Breast epithelium (tissue), 4 donors: ENCODE measurements at places on chromosomes 1 and 21.

DNA sequence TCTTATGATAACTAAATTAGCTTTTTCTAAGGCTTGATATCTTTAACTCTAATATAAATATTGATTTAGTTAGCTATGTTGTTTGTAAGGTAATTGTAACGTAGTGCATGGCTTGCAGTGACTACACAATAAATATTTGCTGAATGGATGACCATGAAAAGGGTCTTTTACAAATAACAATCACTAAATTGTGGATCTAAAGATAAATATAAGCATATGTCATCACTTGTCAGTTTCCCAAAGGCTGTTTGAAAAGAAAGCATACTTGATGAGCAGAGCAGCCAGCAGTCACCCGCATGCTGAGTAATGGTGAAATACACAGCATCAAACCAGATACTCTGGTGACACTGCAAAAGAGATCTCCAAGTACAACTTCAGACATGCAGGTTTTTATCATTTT is 92.5 kb upstream of the FMN2 start:
- H3K4me1 ChIP-seq, result peaks cover 5% of the 10 kb centered on the region
- no peak overlapping the region for H3K4me3 ChIP-seq
- H3K27me3 ChIP-seq, result peaks cover 2% of the 10 kb centered on the region
- no peaks in the 10 kb centered on the region for H3K36me3 ChIP-seq
- H3K27ac ChIP-seq, result no peak overlapping the region

DNA sequence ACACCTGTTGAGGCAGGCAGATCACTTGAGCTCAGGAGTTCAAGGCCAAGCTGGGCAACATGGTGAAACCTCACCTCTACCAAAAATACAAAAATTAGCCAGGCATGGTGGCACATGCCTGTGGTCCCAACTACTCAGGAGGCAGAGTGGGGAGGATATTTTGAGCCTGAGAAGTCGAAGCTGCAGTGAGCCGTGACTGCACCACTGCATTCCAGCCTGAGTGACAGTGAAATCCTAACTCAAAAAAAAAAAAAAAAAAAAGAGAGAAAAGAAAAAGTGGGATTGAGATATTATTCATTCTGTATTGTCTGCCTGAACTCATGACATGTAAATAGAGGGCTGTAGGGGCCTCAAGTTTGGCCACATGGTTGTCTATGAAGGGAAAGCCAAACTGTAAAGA is 37.3 kb downstream of the WNT2B start:
- DNase-seq, result no peak
- no peaks in the 10 kb centered on the region for H3K36me3 ChIP-seq
- H3K4me3 ChIP-seq, result no peak overlapping the region
- H3K27ac ChIP-seq, result no peak overlapping the region
- no peaks in the 10 kb centered on the region for H3K4me1 ChIP-seq

- H3K27ac ChIP-seq, result peak overlapping the region; percentile 95
- H3K4me3 ChIP-seq, result peak overlapping the region; percentile 93
- no peaks in the 10 kb centered on the region for H3K36me3 ChIP-seq
- H3K4me1 ChIP-seq, result peaks cover 16% of the 10 kb centered on the region
- DNase-seq, result peak; percentile 37
- no peaks in the 10 kb centered on the region for H3K27me3 ChIP-seq
These were observed 841 bp downstream of the ADSS2 start for GRCh38 chr1:244450597-244451538.

- no peak for DNase-seq
- no peak overlapping the region for H3K4me3 ChIP-seq
- no peak overlapping the region for H3K27ac ChIP-seq
These were observed 421.8 kb downstream of the PTBP2 start for GRCh38 chr1:97143236-97143882.

DNA sequence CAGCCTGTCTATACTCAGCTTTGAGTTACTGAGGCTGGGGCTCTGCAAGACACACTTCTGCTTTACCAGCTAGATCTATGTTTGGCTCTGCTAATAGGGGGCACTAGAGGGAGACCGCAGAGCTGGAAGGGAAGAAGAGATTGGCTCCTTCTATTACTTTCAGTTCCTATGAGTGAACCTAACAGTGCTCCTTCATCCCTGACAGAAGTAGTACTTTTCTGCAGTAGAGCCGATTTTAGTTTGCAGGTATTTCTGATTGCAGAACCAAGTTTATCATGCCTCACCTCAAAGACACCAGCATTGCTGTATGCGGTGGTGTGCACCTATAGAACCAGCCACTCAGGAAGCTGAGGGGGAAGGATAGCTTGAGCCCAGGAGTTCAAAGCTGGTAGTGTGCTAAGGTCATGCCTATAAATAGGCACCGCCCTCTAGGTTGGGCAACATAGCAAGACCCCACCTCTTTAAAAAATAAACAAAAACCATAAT is 5.7 kb upstream of the ZDHHC18 start:
- no peak overlapping the region for H3K27ac ChIP-seq
- DNase-seq, result no peak
- no peak overlapping the region for H3K4me3 ChIP-seq
- no peaks in the 10 kb centered on the region for H3K27me3 ChIP-seq
- no peaks in the 10 kb centered on the region for H3K36me3 ChIP-seq

DNA sequence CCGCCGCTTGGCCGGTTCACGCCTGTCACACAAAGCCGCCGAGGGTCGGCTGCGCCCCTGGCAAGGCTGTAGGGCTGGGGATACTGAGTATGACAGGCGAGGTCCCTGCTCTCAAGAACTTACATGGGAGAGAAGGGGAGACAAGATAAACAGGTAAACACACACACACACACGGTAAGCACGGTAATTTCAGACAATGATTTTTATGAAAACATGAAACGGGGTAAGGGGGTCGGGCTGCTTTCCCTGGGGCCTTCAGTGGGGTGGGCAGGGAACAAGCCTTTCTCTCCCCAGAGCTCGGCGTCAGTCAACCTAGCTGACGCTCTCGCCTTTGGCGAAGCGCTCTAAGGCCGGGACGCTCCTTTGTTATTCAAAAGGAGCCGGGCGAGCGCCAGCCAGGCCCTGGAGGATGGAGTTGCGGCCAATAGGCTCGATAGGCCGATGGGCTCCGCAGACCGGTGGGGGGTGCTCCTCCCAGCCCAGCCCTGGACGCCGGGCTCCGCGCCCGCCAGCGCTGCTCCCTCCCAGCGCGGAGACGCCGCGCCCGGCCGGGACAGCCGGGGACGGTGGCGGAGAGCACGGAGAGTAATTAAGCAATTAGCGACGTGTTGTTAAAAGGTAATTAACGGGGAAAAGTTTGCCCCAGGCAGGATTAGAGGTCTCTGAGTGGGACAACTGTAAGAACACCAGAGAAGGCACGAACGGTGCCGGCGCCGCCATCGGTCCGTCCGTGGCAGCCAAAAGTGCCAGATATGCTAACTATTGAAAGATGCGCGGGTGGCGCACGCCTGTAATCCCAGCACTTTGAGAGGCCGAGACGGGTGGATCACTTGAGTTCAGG is 950 bp upstream of the INKA2 start:
- H3K27me3 ChIP-seq, result no peaks in the 10 kb centered on the region
- no peaks in the 10 kb centered on the region for H3K4me1 ChIP-seq
- no peaks in the 10 kb centered on the region for H3K36me3 ChIP-seq
- peak overlapping the region; percentile 54 for H3K4me3 ChIP-seq
- no peak for DNase-seq
- peak overlapping the region; percentile 95 for H3K27ac ChIP-seq

- no peak for DNase-seq
- no peak overlapping the region for H3K27ac ChIP-seq
- H3K27me3 ChIP-seq, result no peaks in the 10 kb centered on the region
- no peak overlapping the region for H3K4me3 ChIP-seq
- H3K36me3 ChIP-seq, result no peaks in the 10 kb centered on the region
These were observed 12.6 kb downstream of the FLG2 start for GRCh38 chr1:152347116-152347728.

DNA sequence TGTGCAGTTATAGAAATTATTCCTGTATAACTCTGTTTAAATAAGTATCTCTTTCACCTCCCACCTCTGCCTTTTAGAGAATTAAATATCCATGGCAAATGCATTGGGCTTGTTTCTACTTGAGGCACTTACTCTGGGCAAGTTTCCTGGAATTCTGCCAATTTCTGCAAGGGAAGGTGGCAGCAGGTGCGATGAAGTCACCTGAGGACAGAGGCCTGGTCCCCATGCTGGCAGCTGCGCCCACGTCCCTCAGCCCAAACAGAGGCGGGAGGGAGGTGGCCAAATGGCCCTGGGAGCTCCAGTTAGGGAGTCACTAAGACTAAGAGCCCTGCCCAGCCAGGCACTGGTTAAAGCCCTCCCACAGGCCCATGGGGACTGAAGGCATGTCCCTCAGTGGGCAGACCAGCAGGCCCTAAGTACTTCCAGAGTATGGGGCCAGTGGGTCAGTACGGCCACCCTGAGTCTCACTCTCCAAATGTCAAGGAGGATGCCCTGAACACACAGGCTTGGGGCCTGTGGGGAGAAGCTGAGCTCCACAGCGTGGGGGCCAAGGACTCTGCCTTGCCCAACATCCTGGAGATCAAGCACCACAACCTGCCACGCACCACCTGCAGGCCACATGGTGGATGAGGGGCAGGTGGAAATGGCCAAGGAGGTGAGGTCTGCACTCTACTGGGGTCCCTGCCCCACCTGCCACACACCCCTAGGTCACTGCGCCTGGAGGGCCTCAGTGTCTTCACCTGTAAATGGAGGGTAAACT is 19.4 kb downstream of the ACOT7 start:
- H3K36me3 ChIP-seq, result no peaks in the 10 kb centered on the region
- DNase-seq, result no peak
- H3K4me1 ChIP-seq, result no peaks in the 10 kb centered on the region
- H3K4me3 ChIP-seq, result no peak overlapping the region
- H3K27ac ChIP-seq, result no peak overlapping the region

GRCh38 chr1:55639051-55639450 is 423.9 kb upstream of the USP24 start:
- no peak overlapping the region for H3K27ac ChIP-seq
- H3K4me3 ChIP-seq, result no peak overlapping the region
- H3K36me3 ChIP-seq, result no peaks in the 10 kb centered on the region
- H3K27me3 ChIP-seq, result no peaks in the 10 kb centered on the region

DNA sequence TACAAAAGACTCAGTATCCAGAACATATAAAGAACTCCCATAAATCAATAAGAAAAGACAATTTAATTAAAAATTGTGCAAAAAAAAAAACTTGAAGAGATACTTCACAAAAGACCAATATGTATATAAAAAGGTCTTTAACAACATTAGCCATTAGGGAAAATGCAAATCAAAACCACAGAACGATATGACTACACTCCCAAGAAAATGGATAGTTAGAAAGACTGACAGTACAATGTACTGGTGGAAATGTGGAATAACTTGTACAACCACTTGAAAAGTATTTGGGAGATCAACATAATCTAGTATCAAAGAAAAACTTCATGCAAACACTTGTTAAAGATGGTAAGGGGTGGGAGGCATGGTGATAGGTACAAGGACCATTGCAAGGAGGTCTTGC is 3.9 kb upstream of the CLCA1 start:
- no peaks in the 10 kb centered on the region for H3K27me3 ChIP-seq
- no peak for DNase-seq
- H3K4me3 ChIP-seq, result no peak overlapping the region
- no peaks in the 10 kb centered on the region for H3K4me1 ChIP-seq

DNA sequence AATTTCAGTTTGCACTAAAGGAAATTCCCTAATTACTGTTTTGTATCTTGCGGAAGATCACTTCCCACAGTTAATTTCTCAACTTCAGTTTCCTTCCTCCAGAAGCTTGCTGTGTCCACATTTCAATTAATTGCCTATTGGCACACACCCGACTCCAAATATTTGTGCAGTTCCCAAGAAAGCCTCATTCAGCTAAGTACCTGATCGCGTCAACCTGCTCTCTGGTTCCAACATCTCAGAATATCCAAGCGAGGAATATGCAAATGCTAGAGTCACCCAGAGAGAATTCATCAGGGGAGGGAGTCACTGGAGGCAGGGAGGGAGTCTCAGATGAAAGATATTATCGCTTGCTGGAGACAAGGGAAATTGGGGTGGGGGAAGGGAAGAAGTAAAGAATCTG is 351.3 kb downstream of the RRAGC start:
- no peaks in the 10 kb centered on the region for H3K27me3 ChIP-seq
- no peak overlapping the region for H3K27ac ChIP-seq
- no peaks in the 10 kb centered on the region for H3K4me1 ChIP-seq

GRCh38 chr1:19156676-19157075 is 53.4 kb downstream of the UBR4 start:
- no peak overlapping the region for H3K4me3 ChIP-seq
- peaks cover 37% of the 10 kb centered on the region for H3K36me3 ChIP-seq
- no peaks in the 10 kb centered on the region for H3K4me1 ChIP-seq
- peak; percentile 34 for DNase-seq
- H3K27me3 ChIP-seq, result no peaks in the 10 kb centered on the region

- H3K4me1 ChIP-seq, result no peaks in the 10 kb centered on the region
- no peak overlapping the region for H3K27ac ChIP-seq
- no peak for DNase-seq
These were observed 92.6 kb upstream of the ACTRT2 start for GRCh38 chr1:2928366-2929325.

- no peaks in the 10 kb centered on the region for H3K36me3 ChIP-seq
- H3K27ac ChIP-seq, result no peak overlapping the region
- H3K4me3 ChIP-seq, result no peak overlapping the region
- DNase-seq, result peak; percentile 10
These were observed 13.4 kb upstream of the TTC22 start for GRCh38 chr1:54814571-54814970.

- no peak overlapping the region for H3K4me3 ChIP-seq
- H3K4me1 ChIP-seq, result no peaks in the 10 kb centered on the region
- no peak for DNase-seq
- H3K27me3 ChIP-seq, result no peaks in the 10 kb centered on the region
These were observed 250.3 kb downstream of the PTPRC start for GRCh38 chr1:198889101-198889500.

GRCh38 chr1:15304708-15305467 is 57.9 kb downstream of the FHAD1 start:
- H3K4me1 ChIP-seq, result no peaks in the 10 kb centered on the region
- no peak overlapping the region for H3K27ac ChIP-seq
- no peaks in the 10 kb centered on the region for H3K36me3 ChIP-seq
- no peaks in the 10 kb centered on the region for H3K27me3 ChIP-seq

GRCh38 chr1:10838541-10838940 is 42.1 kb upstream of the CASZ1 start:
- no peak overlapping the region for H3K4me3 ChIP-seq
- no peaks in the 10 kb centered on the region for H3K36me3 ChIP-seq
- DNase-seq, result no peak
- peaks cover 10% of the 10 kb centered on the region for H3K27me3 ChIP-seq
- no peak overlapping the region for H3K27ac ChIP-seq
- no peaks in the 10 kb centered on the region for H3K4me1 ChIP-seq

DNA sequence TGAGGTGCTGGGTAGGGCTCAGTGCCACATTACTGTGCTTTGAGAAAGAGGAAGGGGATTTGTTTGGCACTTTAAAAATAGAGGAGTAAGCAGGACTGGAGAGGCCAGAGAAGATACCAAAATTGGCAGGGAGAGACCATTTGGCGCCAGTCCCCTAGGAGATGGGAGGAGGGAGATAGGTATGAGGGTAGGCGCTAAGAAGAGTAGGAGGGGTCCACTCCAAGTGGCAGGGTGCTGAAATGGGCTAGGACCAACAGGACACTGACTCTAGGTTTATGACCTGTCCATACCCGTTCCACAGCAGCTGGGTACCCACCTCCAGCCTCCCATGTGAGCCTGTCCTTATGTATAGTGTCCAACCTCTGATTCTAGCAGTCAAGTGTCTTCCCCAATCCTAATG is 1.0 kb upstream of the CRTC2 start:
- H3K4me3 ChIP-seq, result no peak overlapping the region
- no peaks in the 10 kb centered on the region for H3K27me3 ChIP-seq

- H3K27ac ChIP-seq, result peak overlapping the region; percentile 59
- H3K4me1 ChIP-seq, result peaks cover 4% of the 10 kb centered on the region
- no peaks in the 10 kb centered on the region for H3K36me3 ChIP-seq
These were observed 85.2 kb downstream of the TM2D1 start for GRCh38 chr1:61639608-61640336.
